Activated naive CD4-positive, alpha-beta T cell treated with anti-CD3 and anti-CD28 coated beads for 36 hours (primary cell): ENCODE measurements at places on chromosomes 6 and 20. TPM values are rescaled to one million over a fixed set of nuclear protein-coding genes. Genes with fewer than 3 reads are reported as not detected.

DNA sequence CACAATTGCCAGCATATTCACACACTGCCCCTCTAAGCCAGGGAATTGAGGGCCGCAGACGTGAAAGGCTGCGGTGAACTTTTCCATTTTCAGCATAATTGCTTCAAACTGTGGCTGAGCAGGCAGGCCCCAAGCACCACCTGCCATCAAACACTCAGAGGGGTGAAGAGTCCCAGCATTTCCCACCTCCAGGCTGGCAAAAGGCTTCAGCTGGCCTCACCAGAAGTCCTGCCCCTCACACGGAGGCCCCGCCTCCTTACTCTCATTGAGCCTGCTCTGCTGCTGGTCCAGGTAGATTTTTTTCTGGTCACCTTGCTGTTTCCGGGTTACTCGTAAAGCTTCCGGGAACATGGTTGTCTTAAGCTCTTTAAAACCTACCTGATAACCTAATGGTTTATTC, 52.0 kb upstream of the PRELID3B start:
- no peaks in the 10 kb centered on the region for H3K36me3 ChIP-seq
- H3K4me1 ChIP-seq, result peaks cover 2% of the 10 kb centered on the region
- H3K27ac ChIP-seq, result no peak overlapping the region
- H3K4me3 ChIP-seq, result no peak overlapping the region
- no peak for DNase-seq

DNA sequence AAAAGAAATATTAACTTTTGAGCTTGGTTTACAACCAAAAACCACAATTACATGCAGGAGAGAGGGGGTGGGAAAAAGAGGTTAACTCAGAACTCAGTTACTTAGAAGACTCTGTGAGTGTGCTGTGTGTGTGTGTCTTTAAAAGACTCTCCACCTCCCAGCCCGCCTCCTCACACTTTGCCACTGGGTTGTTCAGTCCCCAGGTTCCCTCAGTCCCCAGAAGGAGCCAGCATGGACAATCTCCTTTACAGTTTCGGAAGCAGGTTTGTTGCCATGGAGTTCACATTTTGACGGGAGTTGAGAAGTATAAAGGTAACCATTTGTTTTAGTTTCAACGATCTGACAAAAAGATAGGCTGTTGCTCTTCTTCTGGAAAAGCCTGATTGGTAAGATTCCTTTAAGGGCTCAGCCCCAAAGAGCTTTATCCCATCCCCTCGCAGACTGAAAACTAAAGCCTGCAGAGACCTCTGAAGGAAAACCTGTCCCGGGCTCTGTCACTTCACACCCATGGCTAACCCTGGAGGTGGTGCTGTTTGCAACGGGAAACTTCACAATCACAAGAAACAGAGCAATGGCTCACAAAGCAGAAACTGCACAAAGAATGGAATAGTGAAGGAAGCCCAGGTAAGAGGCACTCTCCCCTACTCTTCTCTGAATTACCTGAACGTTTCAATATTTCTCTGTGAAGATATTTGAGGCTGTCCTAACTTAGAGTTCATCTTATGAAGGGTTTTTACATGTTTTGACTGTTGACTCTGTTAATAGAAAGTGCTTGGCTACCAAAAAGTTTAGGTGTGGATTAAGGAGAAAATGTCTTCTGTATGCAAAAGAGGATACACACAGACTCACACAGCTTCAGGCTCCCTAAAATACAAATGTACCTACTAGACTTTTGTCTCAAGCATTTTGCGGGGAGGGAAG, at the start of gene SPTLC3:
TSS of gene SPTLC3 (plus strand) at position 212 of the 921 bp plus-strand sequence. CDS start at position 508, 296 bp downstream.
- H3K4me1 ChIP-seq, result peaks cover 28% of the 10 kb centered on the region
- H3K27ac ChIP-seq, result peak within 1 kb of the TSS; percentile 37
- H3K36me3 ChIP-seq, result no peaks in the 10 kb centered on the region
- peak within 1 kb of the TSS; percentile 57 for H3K4me3 ChIP-seq
- peak; percentile 13 for DNase-seq
- no peaks in the 10 kb centered on the region for H3K27me3 ChIP-seq

- DNase-seq, result no peak
- peaks cover 7% of the 10 kb centered on the region for H3K27me3 ChIP-seq
- no peaks in the 10 kb centered on the region for H3K36me3 ChIP-seq
- H3K27ac ChIP-seq, result no peak overlapping the region
Measured at GRCh38 chr20:17887331-17888030, 81.1 kb downstream of the SNX5 start.

DNA sequence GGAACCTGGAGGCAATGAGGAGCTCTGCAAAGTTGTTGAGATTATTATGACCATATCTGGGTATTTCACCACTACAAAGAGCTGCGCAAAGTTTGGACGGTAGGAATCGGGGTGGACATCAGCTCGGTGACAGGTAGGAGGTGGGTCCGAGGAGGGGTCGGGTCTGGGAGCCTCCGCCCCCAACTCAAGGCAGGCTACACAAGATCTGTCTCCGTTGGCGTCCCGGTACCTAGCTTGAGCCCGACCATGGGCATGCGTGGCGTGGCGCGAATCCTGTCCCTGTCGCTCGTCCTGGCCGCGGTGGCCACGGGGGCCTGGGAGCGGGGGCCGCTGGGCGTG, 40.2 kb upstream of the ZNFX1 start:
- peaks cover 16% of the 10 kb centered on the region for H3K4me1 ChIP-seq
- no peak for DNase-seq
- H3K27ac ChIP-seq, result no peak overlapping the region
- peaks cover 51% of the 10 kb centered on the region for H3K27me3 ChIP-seq
- no peaks in the 10 kb centered on the region for H3K36me3 ChIP-seq

DNA sequence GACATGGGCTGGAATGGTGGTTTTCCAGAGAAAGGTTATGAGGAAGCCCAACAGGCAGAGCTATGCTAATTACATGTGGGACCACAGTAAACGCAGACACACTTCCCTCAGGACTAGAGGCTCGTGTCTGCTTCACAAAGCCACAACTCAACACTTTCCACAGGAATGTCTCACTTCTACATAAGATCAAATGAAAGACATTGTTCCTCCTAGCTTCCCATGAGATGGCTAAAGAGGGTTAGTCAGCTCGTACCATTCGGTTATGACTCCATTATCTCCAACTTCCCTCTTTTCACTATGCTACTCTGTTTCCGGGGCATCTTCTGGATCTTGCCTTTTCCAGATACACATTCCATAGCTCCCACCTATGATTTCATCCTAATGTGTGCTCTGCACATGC, 29.1 kb upstream of the ZC3H12D start:
- H3K36me3 ChIP-seq, result peaks cover 31% of the 10 kb centered on the region
- no peak for DNase-seq
- no peaks in the 10 kb centered on the region for H3K27me3 ChIP-seq

GRCh38 chr20:10558635-10559187, 115.1 kb downstream of the JAG1 start:
- H3K4me3 ChIP-seq, result no peak overlapping the region
- peak overlapping the region; percentile 42 for H3K27ac ChIP-seq
- no peaks in the 10 kb centered on the region for H3K27me3 ChIP-seq
- peaks cover 15% of the 10 kb centered on the region for H3K4me1 ChIP-seq
- peak; percentile 77 for DNase-seq

GRCh38 chr6:32430179-32430578, 9.5 kb upstream of the HLA-DRA start:
- no peaks in the 10 kb centered on the region for H3K36me3 ChIP-seq
- peaks cover 2% of the 10 kb centered on the region for H3K27me3 ChIP-seq
- no peak overlapping the region for H3K4me3 ChIP-seq
- DNase-seq, result no peak
- no peak overlapping the region for H3K27ac ChIP-seq

GRCh38 chr6:52526634-52527033, 50.2 kb downstream of the TRAM2 start:
- H3K4me3 ChIP-seq, result no peak overlapping the region
- H3K27ac ChIP-seq, result no peak overlapping the region
- DNase-seq, result no peak
- H3K36me3 ChIP-seq, result no peaks in the 10 kb centered on the region

The GNL1 gene
- total RNA-seq, result 82.1 TPM

The ERVFRD-1 gene
- total RNA-seq, result not detected

The PGC gene
- total RNA-seq, result not detected
